WTC11 (cell line): ENCODE measurements at places on chromosomes 12 and 14. TPM values are rescaled to one million over a fixed set of nuclear protein-coding genes. Genes with fewer than 3 reads are reported as not detected.
A peak's percentile ranks its signal among the peaks of the same experiment; 100 is the strongest.

- peaks cover 100% of the 10 kb centered on the region for H3K27me3 ChIP-seq
- H3K27ac ChIP-seq = no peak overlapping the region
- H3K4me3 ChIP-seq = peak overlapping the region; percentile 40
- DNase-seq = peak; percentile 51
- H3K36me3 ChIP-seq = peaks cover 5% of the 10 kb centered on the region
- H3K4me1 ChIP-seq = peaks cover 47% of the 10 kb centered on the region
Observed at GRCh38 chr12:114440270-114441038, 34.5 kb upstream of the TBX5 start.

DNA sequence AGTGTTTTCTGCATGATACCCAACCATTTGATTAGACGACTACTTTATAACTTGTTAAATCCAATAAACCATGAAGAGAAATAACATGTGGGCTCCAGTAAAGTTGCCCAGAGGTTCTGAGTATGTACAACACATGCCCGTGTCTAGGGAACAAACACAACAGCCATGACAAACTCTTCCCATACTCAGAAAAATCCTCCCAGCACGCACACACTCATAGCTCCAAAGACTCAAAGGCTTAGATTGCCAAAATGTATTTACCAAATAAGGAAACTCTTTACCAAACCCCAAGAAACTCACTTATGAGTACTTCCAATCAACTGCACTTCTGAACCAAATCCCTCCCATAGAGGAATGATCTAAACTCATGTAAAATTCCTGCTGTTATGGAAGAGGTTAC lies 17.3 kb downstream of the SART3 start:
- H3K36me3 ChIP-seq = peaks cover 54% of the 10 kb centered on the region
- H3K4me3 ChIP-seq = no peak overlapping the region
- H3K4me1 ChIP-seq = no peaks in the 10 kb centered on the region
- H3K27ac ChIP-seq = no peak overlapping the region

- H3K4me1 ChIP-seq = peaks cover 22% of the 10 kb centered on the region
- H3K27me3 ChIP-seq = no peaks in the 10 kb centered on the region
- no peak overlapping the region for H3K27ac ChIP-seq
- no peaks in the 10 kb centered on the region for H3K36me3 ChIP-seq
- no peak for DNase-seq
Observed at GRCh38 chr14:77914073-77914721, 114.3 kb downstream of the ADCK1 start.

DNA sequence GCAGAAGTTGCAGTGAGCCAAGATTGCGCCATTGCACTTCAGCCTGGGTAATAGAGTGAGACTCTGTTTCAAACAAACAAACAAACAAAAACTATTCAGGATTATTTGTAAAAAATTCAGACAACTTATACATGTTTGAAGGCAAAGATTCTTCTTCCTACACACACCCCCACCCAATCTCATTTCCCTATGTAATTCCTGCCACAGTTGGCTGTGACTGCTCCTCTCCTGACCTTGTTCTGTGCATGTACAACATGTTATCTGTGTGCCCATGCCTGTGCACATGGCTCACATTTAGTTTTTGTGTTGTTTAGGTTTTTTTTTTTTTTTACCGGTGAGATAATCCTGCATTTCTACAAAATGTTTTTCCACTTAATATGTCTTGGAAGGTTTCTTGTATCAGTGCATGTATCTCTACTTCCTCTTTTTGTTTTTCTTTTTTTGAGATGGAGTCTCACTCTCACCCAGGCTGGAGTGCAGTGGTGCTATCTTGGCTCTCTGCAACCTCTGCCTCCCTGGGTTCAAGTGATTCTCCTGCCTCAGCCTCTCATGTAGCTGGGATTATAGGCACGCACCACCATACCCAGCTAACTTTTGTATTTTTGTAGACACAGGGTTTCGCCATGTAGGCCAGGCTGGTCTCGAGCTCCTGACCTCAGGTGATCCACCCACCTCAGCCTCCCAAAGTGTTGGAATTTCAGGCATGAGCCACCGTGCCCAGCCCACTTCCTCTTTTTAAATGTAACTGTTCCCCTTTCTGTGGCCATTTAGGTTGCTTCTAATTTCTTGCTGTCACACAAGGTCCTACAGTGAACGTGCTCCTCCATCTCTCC lies 8.7 kb downstream of the CFAP251 start:
- no peak overlapping the region for H3K4me3 ChIP-seq
- DNase-seq = no peak
- peak overlapping the region; percentile 53; the same call in 1 of the 2 replicates for H3K27ac ChIP-seq

DNA sequence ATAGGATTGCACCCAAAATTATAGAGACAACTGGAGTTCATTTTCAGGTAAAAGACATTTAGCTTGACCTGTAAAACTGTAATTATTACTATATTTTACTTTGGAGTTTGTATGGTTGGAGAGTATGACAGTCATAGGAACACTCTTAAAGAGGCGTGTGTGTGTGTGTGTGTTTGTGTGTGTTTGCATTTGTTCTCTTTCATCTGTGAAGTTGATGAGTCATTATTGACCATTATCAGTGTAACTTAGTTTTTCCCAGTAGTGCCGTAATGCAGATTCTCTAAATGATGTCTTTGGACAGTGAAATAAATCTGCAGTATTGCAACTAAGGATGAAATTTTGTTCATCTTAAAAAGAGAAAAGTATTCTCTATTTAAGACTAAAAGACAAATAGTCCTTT lies 13.0 kb downstream of the WASHC4 start:
- no peaks in the 10 kb centered on the region for H3K27me3 ChIP-seq
- H3K36me3 ChIP-seq = peaks cover 80% of the 10 kb centered on the region
- no peak overlapping the region for H3K27ac ChIP-seq
- H3K4me1 ChIP-seq = no peaks in the 10 kb centered on the region
- DNase-seq = no peak

DNA sequence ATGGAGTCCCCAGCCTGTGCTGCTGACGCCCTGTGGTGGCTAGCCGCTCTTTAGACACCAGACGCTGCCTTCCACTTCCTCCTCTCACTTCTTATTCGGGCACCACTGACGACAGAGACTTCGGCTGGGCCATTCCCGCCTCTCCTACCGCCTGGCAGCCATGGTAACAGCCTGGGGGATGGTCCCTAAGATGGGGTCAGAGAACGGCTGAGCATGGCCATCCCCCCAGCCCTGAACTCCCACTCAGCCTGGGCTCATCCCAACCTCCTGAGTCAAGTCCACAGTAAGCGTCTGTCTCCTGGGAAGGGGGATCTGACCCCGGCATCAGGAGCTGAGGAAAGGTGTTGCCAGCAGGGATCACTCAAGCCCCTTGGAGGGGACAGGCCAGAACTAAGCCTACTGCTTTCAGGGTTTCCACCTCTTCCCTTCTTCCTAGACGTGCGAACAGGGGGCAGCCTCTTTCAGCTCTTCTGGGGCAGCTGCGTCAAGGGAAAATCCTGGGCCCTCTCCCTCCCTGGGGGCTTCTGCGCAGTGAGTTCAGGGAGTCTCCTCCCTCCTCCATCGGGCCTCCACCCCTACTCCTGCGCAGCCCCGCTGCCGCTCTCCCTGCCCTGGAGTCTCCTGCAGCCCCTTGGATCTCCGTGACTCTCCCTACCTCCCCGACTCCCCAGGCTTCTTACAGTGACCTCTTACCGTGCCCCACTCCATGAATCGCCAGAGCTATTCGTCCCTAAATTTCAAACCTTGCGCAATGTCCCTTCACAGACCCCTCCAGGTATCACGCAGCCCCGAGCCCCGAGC lies 643 bp upstream of the TAMALIN start:
- H3K27ac ChIP-seq = no peak overlapping the region
- H3K27me3 ChIP-seq = peaks cover 51% of the 10 kb centered on the region
- H3K4me3 ChIP-seq = peak overlapping the region; percentile 88
- H3K4me1 ChIP-seq = peaks cover 34% of the 10 kb centered on the region

Gene ZBTB39
- total RNA-seq = 20.2 to 23.0 TPM (median 22.5 TPM) in 3 replicates

DNA sequence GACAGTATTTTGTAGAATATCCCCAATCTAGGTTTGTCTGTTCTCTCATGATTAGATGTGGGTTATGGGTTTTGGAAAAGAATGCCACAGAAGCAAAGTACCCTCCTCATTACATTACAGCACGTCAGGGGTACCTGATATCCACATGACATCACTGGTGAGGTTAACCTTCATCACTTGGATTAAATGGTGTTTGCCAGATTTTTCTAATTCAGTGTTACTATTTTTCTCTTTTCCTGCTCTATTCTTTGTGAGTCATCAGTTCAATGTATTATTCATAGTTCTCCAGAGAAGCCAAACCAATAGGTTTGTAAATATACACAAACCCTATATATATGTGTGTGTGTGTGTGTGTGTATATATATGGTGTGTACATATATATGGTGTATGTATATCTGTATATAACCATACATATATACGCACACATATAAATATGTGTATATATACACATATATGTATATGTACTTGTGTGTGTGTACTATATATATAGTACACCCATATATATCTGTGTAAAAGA lies 131.4 kb downstream of the LMNTD1 start:
- no peaks in the 10 kb centered on the region; the same call in 1 of the 2 replicates for H3K27me3 ChIP-seq
- no peak for DNase-seq
- H3K4me3 ChIP-seq = no peak overlapping the region
- no peaks in the 10 kb centered on the region for H3K36me3 ChIP-seq
- no peak overlapping the region for H3K27ac ChIP-seq

Gene PTPRB
- 2.9 to 3.3 TPM (median 3.1 TPM) in 3 replicates for total RNA-seq

DNA sequence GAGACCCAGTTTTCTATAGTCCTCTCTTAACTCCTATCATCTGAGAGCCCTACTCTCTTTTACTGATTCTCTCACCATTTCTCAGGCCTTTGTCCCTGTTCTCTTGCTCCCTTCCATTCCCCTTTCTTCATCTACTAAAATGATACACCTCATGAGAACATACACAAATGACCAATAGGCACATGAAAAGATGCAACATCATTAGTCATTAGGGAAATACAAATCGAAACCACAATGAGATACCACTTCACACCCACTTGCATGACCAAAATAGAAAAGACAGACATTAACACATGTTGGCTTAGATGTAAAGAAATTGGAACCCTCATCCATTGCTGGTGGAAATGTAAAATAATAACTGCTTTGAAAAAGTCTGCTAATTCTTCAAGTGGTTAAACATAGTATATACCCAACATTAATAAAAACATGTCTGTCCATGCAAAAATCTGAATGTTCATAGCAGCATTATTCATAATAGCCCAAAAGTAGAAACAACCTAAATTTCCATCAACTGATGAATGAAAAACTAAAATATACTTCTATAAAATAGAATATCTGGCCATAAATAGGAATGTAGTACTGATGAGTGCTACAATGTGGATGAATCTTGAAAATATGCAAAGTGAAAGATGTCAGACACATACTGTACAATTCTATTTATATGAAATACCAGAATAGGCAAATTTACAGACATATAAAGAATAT lies 66.0 kb downstream of the DENND5B start:
- peak overlapping the region; percentile 35; the same call in 1 of the 2 replicates for H3K27ac ChIP-seq
- H3K4me3 ChIP-seq = no peak overlapping the region
- H3K27me3 ChIP-seq = no peaks in the 10 kb centered on the region
- H3K36me3 ChIP-seq = no peaks in the 10 kb centered on the region

DNA sequence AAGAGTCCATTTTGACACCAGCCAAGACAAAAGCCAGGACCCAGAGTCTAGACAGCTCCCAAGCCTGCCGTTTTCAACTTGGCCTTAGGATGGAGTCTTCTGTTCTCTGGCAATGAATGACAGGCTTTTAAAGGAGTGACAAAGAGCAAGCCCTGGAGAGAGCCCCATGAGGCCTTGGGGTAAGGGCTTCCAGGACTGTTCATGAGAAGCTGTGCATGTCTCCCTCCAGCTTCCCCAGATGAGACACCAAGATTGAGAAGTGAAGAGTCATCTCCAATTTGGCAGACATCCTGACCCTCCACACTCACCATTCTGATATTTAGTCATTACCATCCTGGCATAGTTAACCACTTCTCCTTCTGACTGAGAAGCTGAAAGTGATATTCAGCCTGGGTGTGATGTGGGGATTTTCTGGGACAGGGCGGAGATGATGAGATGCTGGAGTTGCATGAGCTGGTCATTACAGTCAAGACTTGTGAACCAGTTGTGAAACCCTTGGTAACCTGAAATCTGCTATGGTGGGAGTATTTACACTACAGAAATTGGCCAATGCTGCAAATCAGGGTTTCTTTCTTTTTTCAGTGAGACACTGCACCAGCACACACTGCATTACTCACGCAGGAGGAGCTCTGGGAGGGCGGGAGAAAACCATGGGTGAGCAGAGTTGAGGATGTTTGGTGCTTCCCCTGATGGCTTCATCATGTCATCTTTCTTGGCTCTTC lies 77.8 kb downstream of the VCPKMT start:
- H3K27me3 ChIP-seq = no peaks in the 10 kb centered on the region
- no peak overlapping the region for H3K4me3 ChIP-seq
- no peaks in the 10 kb centered on the region for H3K36me3 ChIP-seq

DNA sequence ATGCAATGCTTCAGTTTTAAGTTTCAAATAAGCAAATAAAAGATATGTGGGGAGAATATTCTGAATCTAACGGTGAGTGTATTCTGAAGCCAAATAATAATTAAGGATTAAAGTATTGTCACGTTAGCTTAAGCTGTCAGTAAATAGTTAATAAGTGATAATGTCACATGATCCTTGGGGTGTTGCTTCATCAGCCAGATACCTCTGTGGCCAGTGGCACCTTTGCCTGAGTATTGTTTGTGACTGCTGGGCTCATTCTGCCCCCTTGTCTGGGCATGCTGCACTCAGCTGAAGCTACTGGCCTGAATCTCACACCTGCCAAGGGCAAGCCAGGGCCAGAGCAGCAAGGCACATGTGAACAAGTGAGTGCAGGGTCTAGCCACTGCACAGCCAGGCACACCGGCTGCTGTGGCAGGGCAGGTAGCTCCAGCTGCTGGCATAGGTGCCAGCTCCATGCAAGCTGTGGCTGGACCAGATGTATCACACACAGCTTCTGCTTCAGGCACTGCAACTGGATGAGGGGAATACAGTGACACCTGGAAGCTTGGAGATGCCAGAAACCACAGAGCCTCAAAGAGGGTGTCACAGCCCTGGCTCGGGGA lies 739.7 kb downstream of the SLC6A15 start:
- H3K36me3 ChIP-seq = no peaks in the 10 kb centered on the region
- no peaks in the 10 kb centered on the region for H3K27me3 ChIP-seq
- no peak for DNase-seq
- H3K27ac ChIP-seq = no peak overlapping the region
- H3K4me1 ChIP-seq = no peaks in the 10 kb centered on the region

- no peak overlapping the region for H3K4me3 ChIP-seq
- H3K27ac ChIP-seq = no peak overlapping the region
- H3K27me3 ChIP-seq = no peaks in the 10 kb centered on the region
- peaks cover 9% of the 10 kb centered on the region for H3K36me3 ChIP-seq
- no peak for DNase-seq
Observed at GRCh38 chr12:117300174-117300573, 61.3 kb downstream of the NOS1 start.

GRCh38 chr14:35807131-35807961 lies 1.7 kb downstream of the RALGAPA1 start:
- no peak for DNase-seq
- peaks cover 15% of the 10 kb centered on the region for H3K4me1 ChIP-seq
- peaks cover 5% of the 10 kb centered on the region for H3K27me3 ChIP-seq
- 0 out of 2 replicates have a peak, but pooled peaks cover 2% of the 10 kb centered on the region for H3K36me3 ChIP-seq
- peak overlapping the region; percentile 3; the same call in 1 of the 2 replicates for H3K27ac ChIP-seq
